Left colon (tissue), 2 donors: ENCODE measurements at places on chromosomes 13 and 19.

- DNase-seq: no peak
These were observed 30.0 kb downstream of the ZNRF4 start for GRCh38 chr19:5485286-5485636.

GRCh38 chr13:63345835-63346234 lies 1930.2 kb upstream of the PCDH20 start:
- DNase-seq: no peak

DNA sequence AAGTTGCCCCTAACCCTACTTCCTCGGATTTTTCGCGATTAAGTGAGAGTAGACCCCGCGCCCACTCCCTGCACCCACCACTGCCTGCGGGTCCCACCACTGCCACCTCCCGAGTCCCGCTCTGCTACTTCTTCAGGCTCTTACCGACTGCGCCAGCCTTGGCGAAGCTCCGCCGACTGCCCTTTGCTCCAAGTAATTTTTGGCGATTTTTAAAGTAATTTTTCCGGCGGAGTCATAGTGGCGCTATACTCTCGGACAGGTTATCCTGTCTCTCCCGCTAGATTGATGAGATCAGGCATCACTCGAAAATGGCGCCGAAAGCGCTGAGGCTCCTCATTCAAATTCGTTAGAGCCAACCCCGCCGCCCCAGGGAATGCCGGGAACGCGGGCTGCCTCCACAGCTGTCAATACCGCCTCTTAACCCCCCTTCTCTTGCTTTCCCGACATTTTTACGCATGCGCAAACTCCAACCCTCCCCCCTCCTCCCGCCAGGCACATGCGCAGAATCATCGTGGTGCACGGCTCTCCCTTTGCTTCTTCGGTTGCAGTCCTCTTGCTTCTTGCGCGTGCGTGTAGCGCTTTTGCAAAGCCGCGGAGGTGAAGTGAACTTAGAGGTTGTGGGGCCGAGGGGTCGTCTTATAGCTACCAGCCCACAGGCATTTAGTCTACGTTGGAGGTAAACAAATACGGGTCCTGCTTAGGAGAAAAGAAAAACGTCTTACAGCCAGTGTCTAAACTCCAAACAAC lies 66.6 kb downstream of the KCNRG start:
- peak; percentile 98 for DNase-seq

DNA sequence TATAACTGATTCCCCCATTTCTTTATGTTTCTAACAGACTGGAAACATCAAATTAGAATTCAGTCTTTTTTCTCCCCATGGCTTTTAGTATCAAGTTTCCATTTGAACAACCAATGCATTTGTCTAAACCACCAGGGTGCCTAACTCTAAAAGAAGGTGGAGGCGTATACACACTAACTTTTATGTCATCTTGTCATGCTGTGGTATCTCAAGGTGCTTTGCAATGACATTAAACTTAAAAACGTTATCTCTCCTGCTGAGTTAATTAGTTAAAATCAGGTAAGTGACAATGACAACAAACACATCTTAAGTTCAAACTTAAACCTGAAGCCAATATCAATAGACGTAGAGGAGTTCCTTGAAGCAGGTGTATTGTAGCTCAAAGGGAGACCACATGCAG lies 1001.7 kb downstream of the PCDH17 start:
- no peak for DNase-seq

GRCh38 chr13:28041501-28041900 lies 53.0 kb upstream of the URAD start:
- DNase-seq: no peak

- DNase-seq: no peak
These were observed 11.2 kb upstream of the PDCD2L start for GRCh38 chr19:34393031-34393430.

GRCh38 chr13:98239162-98240076 lies 62.4 kb upstream of the RNF113B start:
- no peak for DNase-seq

- no peak for DNase-seq
These were observed 1.8 kb upstream of the CCNE1 start for GRCh38 chr19:29809795-29810503.

- no peak for DNase-seq
These were observed 56.6 kb downstream of the COL4A1 start for GRCh38 chr13:110250258-110250891.

- DNase-seq: no peak
These were observed 36.8 kb upstream of the SPATA13 start for GRCh38 chr13:24123761-24124160.

DNA sequence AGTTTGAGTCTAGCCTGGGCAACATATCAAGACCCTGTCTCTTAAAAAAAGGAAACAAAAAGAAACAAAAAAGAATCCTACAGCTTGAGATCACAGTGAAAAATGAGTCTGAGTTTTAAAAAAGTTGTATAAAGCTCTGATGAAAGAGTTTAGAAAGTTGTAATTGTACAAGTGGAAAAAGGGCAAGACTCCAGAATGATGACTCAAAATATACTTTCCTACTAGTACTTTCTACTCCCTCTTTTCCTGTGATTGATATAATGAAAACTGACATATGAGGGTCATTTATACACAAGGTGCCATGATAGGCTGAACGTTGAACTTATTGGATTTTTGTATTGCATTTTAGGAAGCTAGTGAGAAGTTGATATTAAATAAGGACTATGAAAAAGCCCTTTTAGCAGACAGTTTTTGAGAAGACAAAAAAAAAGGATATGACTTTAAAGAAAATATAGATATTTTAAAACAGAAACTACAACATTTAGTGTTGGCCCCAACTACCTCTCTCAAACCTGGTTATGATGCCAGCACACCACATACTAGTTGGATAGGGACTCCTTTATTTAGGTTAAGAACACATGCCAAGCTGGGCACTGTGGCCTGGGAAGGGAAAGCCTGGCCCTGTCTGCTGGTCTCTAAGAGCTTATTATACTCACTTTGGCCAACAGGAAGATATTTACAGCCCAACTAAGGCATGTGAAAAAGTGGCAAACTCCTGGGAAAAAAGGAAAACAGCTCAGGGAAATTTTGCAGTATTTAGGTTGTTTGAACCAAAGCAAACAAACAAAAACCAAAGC lies 116.6 kb downstream of the KL start:
- no peak for DNase-seq

DNA sequence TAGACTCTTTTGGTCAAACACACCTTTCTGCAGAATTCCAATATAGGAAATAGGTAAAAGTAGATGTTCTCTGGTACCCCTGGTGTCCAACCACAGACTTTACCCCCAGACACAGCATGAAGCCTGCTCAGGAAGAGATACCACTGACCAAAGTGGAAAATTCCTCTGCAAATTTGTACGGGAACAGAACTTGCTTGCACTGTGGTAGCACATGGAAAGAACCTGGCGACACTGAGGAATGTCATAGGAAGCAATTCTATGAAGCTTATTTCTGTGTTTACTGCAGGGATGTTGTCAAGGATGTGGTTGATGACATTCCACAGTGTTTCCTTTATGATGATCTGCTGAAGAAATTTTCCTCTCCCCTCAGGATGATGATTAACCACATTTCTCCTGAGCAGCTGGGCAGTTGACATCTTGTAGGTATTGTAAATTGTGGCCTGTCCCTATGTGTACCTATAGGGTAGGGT lies 48.9 kb upstream of the TNFSF11 start:
- DNase-seq: no peak

- DNase-seq: no peak
These were observed 19.5 kb upstream of the MAB21L1 start for GRCh38 chr13:35496006-35496405.

DNA sequence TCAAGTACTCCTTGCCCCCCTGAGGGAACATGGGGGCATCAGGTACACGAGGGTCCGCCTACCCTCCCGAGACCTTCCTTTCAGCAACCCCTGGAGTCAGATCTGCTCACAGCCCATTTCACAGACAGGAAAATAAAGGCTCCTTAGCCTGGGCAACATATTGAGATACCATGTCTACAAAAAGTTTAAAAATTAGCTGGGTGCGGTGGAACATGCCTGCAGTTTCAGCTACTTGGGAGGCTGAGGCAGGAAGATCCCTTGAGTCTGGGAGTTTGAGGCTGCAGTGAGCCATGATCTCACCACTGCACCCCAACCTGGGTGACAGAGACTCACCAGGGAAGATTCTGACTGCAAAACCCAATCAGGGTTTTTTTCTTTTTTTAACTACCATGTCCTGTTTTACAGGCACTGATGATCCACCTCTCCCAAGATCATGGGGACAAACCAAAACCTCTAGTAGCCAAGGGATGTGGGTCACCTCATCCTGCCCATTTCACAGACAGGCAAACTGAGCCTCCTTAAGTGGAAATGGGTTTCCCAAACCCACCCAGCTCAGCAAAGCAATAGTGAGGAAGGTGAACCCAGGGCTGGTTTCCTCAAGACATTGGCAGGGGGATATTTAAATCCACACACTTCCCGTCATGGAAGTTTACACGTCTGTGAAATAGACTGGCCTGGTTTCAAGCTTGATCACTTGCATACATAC lies 6.4 kb upstream of the CDKN2D start:
- DNase-seq: no peak

GRCh38 chr19:55535173-55535964 lies 1.6 kb downstream of the SBK2 start:
- no peak for DNase-seq

DNA sequence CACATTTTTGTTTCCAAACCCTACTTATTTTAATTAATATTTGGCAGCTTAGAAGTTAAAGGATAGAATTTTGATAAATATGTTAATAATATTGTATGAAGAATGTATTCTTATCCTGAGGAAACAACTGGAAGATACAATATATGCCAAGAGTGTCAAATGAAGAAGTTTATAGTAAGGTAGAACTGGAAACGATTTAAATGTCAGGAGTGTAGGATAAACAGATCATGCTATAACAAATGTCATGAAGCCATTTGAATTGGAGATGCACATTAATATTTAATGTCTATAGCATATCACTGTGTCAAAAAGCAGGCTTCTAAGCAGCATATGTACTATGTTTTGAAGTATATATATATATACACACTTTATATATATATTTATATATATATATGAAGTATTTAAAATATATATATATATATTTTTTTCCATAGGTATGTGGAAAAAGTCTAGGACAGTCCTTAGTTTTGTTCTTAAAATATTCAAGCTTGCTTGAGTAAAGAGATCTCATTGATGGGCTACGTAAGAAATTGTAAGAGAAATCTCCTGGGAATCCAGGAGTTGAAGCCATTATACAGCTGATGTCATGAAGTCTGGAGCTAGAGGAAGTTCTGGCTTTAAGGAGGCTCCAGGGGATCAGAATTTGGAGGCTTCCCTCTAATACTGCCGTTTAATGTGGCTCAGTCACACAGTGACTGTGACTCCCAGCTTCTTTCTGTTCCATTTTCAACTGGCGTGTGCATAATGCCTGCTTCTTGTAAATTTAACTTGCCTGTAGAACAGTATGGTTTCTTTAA lies 79.9 kb upstream of the MYCBP2 start:
- no peak for DNase-seq

DNA sequence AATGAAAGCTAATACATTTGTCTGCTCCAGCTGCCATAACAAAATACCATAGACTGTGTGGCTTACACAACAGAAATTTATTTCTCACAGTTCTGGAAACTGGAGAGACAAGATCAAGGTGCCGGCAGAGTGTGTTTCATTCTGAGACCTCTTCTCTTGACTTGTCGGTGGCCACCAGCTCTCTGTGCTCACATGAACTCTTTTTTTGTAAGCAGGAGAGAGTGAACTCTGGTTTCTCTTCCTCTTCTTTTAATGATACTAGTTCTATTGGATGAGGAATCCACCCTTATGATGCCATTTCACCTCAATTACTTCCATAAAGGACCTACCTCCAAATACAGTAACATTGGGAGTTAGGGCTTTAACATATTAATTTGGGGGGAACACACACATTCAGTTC lies 11.7 kb downstream of the KCTD12 start:
- DNase-seq: no peak
